Fibroblast of lung (primary cell): ENCODE measurements at places on chromosomes 3 and 15. TPM values are rescaled to one million over a fixed set of nuclear protein-coding genes. Genes with fewer than 3 reads are reported as not detected.

DNA sequence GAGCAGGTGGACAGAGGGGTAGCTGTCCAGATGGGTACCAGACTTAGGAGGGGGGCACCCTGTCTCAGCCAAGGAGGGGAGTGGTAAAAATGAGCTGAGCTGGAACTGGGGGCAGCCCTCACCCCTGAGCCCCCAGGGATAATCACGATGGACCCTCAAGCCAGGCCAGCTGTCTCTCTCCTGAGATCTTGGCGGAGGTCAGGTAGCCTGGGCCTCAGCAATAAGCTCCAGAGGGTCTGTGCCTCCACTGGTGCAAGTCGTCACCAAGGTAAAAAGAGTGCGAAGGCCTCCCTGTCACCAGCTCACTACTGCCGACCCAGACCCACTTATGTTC is 5.1 kb downstream of the SLC38A3 start:
- no peak for DNase-seq
- H3K4me3 ChIP-seq = no peak overlapping the region
- no peaks in the 10 kb centered on the region for H3K36me3 ChIP-seq
- H3K27me3 ChIP-seq = peaks cover 11% of the 10 kb centered on the region
- no peak overlapping the region for H3K27ac ChIP-seq

DNA sequence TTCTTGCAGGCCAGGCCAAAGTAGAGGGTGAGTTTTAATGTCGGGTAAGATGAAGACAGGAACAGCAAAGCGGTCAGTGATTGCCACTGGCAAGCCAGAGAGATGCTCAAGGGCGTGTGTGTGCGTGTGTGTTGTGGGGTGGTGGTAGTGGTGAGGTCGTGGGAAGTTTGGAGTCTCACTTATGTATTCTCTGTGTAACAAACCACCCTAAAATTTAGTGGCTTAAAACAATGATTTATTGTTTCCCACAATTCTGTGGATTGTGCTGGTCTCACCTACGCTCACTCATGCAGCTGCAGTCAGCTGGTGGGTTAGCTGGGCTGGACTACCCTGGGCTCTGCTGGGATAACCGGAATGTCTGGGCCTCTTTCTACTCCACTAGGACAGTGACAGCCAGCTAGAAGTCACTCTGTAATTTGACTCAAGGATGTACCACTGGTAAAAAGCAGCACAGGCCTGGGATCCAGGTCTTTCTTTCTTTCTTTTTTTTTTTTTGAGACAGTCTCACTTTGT is 50.9 kb upstream of the BHLHE40 start:
- H3K27me3 ChIP-seq = no peaks in the 10 kb centered on the region
- no peaks in the 10 kb centered on the region for H3K4me1 ChIP-seq
- H3K27ac ChIP-seq = no peak overlapping the region
- no peak overlapping the region for H3K4me3 ChIP-seq
- DNase-seq = no peak

DNA sequence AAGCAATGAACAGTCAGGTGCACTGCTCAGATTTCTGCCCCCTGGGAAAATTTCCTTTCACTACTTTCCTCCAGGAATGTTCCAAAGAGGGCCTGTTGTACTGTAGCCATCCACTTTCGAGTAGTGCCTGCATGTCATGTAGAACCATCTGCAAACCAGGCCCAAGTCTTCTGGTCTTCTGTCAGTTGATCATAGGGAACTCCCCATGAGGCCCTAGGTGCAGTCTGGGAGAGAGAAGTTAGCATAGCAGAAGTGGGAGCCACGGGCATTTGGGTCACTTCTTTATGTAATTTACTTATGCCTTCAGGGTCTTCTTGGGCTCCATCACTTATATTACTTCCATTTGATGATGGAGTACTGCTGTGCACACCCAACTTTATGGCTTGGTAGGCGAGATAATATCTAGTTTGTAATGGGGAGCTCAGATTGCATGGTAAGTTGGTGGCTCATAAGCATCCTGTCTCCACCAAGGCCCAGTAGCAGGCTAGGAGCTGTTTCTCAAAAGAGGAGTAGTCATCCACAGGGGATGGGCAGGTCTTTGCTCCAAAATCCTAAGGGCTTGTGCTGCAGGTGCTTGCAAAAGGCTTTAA is 151.4 kb downstream of the NFKBIZ start:
- no peaks in the 10 kb centered on the region for H3K36me3 ChIP-seq
- no peak for DNase-seq
- no peaks in the 10 kb centered on the region for H3K27me3 ChIP-seq
- no peaks in the 10 kb centered on the region for H3K4me1 ChIP-seq

DNA sequence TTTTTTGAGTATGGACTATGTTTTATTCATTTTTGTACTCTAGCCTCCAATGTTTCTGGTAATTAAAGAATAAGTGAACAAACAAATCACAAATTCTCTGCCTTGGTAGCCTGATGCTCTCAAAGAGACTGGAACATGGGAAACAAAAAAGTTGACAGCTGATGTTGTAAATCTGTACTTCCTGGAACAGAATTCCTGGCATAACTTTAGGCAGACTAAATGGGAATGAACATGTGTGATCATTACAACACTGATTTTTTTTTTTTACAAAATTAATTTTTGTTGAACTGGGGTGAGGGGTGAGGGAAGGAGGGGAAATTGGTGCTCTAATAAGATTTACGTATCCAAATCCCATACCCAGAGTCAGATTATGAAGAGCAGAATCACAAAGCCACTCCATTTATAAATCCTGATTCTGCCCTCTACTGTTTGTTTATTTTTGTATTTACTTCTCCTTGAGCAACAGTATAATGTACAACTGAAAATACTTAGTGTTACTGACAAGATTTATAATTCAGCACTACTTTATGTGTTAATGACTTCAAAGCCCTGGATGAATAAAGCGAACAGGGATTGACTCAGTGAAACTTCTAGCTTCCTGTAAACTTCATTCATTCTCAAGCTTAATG is 165.0 kb downstream of the FRMD5 start:
- H3K4me3 ChIP-seq = no peak overlapping the region
- H3K27ac ChIP-seq = peak overlapping the region; percentile 29

GRCh38 chr15:81376231-81376630 is 2.2 kb upstream of the TMC3 start:
- H3K36me3 ChIP-seq = no peaks in the 10 kb centered on the region
- no peak overlapping the region for H3K4me3 ChIP-seq
- H3K4me1 ChIP-seq = no peaks in the 10 kb centered on the region
- H3K27me3 ChIP-seq = no peaks in the 10 kb centered on the region
- no peak overlapping the region for H3K27ac ChIP-seq

- DNase-seq = no peak
- H3K36me3 ChIP-seq = no peaks in the 10 kb centered on the region
- H3K27me3 ChIP-seq = no peaks in the 10 kb centered on the region
- no peak overlapping the region for H3K4me3 ChIP-seq
- peaks cover 5% of the 10 kb centered on the region for H3K4me1 ChIP-seq
- H3K27ac ChIP-seq = no peak overlapping the region
Observed at GRCh38 chr15:43941555-43941954, 114.8 kb downstream of the WDR76 start.

DNA sequence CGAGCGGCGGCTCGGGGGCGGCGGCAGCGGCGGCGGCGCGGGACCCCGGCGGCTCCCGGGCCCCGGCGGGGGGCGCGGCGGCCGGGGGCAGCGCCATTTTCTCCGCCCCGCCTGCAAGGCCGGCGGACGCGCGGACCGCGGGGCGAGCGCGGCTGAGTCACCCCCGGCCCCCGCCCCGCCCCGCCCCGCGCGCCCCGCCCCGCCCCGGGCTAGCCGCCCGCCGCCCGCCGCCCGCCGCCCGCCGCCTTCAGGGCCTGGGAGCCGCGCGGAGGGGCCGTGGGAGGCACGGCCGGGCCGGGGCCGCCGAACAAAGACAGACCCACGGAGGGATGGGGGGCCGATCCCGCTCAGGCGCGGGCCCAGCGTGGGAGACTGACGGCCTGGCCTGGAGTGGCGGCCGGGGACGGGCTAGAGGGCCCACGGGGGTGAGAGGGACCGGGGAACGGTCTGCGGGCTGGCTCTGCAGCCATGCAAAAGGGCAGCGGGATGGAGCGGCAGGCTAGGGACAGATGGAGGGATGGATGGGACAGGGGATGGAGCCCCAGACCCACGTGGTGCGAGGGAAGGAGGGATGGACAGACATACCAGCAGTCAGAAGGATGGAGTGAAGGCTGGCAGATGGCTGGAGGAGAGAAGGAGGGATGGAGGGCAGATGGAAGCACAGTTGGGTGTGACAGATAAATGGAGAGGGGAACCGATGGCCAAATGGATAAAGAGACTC is at the start of gene EIF4E3:
EIF4E3 (minus strand) TSS at position 132 of the 721 bp plus-strand sequence; CDS start at position 97, 35 bp downstream.
- no peaks in the 10 kb centered on the region for H3K36me3 ChIP-seq
- peak; percentile 31 for DNase-seq
- peaks cover 4% of the 10 kb centered on the region for H3K4me1 ChIP-seq
- H3K4me3 ChIP-seq = peak within 1 kb of the TSS; percentile 75

- peak; percentile 75 for DNase-seq
- no peak overlapping the region for H3K4me3 ChIP-seq
- no peak overlapping the region for H3K27ac ChIP-seq
- no peaks in the 10 kb centered on the region for H3K36me3 ChIP-seq
- no peaks in the 10 kb centered on the region for H3K4me1 ChIP-seq
Observed at GRCh38 chr3:25021816-25022215, 406.2 kb upstream of the RARB start.

DNA sequence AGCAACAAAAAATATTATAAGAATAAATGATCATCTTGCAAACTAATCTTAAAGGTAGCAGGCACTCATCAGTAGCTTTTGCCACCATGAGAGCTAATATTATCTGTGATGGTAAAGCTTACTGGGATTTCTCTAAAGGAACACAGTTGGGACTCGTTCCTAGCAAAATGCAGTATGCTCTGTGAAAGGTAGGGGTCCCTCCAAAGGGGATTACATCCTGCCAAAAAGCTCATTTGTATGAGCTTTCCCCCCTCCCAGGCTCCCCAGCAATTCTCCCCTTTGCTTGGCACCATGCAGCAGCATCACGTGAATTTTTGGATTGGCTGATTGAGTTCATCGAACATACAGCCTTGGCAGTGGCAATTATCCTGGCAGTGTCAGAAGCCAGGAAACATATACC is 361.0 kb upstream of the PLSCR5 start:
- H3K4me1 ChIP-seq = peaks cover 3% of the 10 kb centered on the region
- DNase-seq = no peak
- H3K4me3 ChIP-seq = no peak overlapping the region

DNA sequence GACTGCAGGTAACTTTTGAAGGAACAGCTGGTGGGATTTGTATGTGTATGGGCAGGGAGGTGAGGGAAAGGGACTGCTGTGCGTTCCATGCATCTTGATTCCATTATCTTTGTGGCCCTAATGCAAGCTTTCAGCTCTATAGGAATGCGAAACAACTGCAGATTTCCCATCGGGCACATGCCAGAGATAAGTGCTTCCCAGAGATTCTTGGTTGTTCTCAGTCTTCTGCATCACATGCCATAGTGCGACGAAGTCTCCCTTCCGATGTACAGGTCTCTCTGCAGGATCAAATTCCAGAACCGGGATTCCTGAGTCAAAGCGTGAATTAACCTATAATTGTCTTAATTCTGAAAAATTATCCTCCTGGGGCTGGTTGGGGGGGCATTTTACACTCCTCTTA is 72.6 kb upstream of the NSMCE3 start:
- no peaks in the 10 kb centered on the region for H3K27me3 ChIP-seq
- H3K27ac ChIP-seq = no peak overlapping the region
- no peaks in the 10 kb centered on the region for H3K36me3 ChIP-seq
- DNase-seq = no peak
- H3K4me1 ChIP-seq = no peaks in the 10 kb centered on the region
- H3K4me3 ChIP-seq = no peak overlapping the region

DNA sequence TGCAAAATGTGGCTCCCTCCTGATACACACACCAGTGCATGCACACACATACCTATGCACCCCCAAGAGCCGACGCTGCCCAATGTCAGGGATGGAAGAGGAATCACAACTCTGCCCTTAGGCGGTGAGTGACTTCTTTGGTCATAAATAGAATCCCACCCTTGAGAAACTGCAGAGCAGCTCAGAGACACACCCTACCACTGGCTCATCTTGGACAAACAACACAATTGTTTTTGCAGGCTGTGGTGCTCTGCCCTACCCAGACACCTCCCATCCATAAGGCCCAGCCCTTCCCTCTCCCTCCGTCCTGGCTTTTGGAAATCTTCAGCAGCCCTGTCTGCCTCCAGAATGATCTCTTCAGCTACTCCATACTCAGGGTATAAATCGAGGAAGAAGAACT is 73.8 kb upstream of the HRH1 start:
- no peak for DNase-seq
- H3K27ac ChIP-seq = no peak overlapping the region
- H3K4me3 ChIP-seq = no peak overlapping the region
- peaks cover 2% of the 10 kb centered on the region for H3K27me3 ChIP-seq

- H3K27ac ChIP-seq = no peak overlapping the region
- no peak overlapping the region for H3K4me3 ChIP-seq
- no peak for DNase-seq
- H3K27me3 ChIP-seq = peaks cover 2% of the 10 kb centered on the region
- H3K4me1 ChIP-seq = no peaks in the 10 kb centered on the region
Observed at GRCh38 chr3:184050217-184050847, 2.5 kb upstream of the HTR3C start.

- H3K4me3 ChIP-seq = no peak overlapping the region
- H3K4me1 ChIP-seq = peaks cover 13% of the 10 kb centered on the region
- DNase-seq = no peak
- H3K27ac ChIP-seq = no peak overlapping the region
- no peaks in the 10 kb centered on the region for H3K27me3 ChIP-seq
Observed at GRCh38 chr3:13535526-13535875, 13.4 kb upstream of the FBLN2 start.

- peak; percentile 48 for DNase-seq
- H3K36me3 ChIP-seq = no peaks in the 10 kb centered on the region
- peaks cover 6% of the 10 kb centered on the region for H3K4me1 ChIP-seq
- no peak overlapping the region for H3K4me3 ChIP-seq
- peak overlapping the region; percentile 14 for H3K27ac ChIP-seq
- H3K27me3 ChIP-seq = no peaks in the 10 kb centered on the region
Observed at GRCh38 chr15:87816016-87816415, 440.5 kb downstream of the NTRK3 start.

DNA sequence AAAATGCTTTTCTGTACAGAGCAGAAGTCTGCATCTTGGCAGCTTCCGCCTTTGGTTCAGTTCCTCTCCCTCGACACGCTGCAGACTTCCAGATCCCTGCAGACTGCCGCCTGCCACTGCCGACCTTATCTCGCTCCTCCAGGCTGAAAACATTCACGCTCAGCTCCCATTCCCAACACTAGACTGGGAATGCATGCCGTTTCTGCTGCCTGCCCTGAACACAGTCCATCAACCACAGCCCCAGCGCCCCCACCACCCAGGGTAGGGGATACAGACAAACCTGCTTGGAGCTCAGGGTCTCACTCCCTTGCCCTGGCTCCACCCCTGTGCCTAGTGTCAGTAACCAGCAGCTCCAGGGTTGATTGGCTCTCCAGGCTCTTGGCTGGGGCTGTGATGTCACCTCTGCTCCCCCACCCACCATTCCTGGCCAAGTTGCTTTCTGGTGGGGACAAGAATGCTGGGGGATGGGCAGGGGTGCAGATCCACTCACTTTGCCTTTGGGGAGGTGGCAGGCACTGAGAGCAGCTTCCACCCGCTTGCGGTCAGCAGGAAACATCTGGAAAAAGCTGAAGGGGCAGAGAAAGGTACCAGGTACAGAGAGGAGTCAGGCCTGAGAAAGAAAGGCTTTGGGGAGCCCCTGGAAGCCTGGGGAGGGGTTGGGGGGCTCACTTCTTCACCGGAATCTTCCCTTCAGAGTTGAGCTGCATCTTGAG is 6.1 kb downstream of the PLCB2 start:
- peaks cover 22% of the 10 kb centered on the region for H3K27me3 ChIP-seq
- H3K4me1 ChIP-seq = no peaks in the 10 kb centered on the region
- DNase-seq = no peak
- no peaks in the 10 kb centered on the region for H3K36me3 ChIP-seq

The CIB2 gene
- 3.1 and 5.9 TPM in 2 replicates for total RNA-seq

The TGM4 gene
- not detected in 2 replicates for total RNA-seq

The IMPG2 gene
- 0.33 and 0.51 TPM in 2 replicates for total RNA-seq
